ENCODE measurements at places on chromosomes 16 and 17.

- DNase-seq: no peak
Observed at GRCh38 chr17:78172249-78173051, 4.1 kb downstream of the SYNGR2 start.

DNA sequence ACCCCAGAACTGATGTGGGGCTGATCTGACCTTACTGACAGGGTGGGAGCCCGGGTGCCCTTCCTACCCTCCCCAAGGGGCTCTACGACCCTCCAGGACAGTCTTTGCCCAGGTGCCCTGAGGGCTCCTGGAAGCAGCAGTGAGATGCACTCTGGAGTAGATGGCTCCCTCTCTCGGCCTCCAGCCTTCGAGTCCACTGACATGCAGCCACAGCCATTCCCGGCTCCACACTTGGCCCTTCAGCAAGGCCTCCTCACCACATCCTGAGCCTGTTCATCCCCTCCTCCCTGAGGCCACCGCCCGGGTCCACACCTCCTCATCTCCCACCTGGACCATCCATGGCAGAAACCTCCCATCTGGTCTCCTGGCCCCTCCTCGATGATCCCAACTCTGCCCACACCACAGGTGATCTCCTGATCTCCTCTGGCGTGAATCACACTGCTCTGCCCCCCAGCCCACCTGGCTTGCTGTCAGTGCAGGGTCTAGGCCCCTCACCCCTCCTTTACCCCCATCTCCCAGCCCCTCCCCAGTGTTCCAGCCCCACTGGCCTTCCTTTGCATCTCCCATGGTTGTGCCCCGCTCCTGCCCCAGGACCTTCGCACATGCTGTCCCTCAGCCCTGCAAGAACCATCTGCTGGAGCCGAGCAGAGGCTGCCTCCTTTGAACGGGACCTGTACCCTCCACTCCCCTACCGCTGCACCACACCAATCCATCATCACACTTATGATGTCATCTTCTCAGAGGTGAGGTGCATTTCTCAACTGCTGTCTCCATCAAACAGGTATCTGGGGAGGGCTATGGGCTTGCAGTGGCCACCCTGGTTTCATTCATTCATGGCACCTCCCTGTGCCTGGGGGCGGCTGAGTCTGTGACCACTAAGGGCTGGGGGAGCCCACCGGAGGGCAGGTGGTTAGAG, 44.7 kb downstream of the SOCS1 start:
- no peak for DNase-seq

DNA sequence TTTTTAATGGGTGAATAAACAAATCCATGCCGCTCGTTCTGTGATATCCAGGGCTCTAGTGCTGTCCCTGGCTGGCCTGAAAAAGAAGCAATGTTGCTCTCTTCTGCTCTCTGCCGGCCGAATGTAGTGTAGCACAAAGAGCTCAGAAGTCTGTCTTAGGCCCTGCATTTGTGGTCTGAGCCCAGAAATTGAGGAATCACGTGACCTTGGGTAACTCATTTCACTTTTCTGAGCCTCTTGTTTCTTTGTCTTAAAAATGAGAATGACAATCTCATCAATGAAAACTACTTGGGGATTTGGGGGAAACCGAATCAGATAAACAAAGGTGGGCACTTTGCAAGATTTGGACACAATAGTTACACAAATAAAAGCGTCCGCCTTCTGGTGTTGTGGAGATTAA, 381.6 kb upstream of the ASIC2 start:
- DNase-seq: no peak

GRCh38 chr17:75128694-75129505, 2.6 kb downstream of the NT5C start:
- DNase-seq: no peak

DNA sequence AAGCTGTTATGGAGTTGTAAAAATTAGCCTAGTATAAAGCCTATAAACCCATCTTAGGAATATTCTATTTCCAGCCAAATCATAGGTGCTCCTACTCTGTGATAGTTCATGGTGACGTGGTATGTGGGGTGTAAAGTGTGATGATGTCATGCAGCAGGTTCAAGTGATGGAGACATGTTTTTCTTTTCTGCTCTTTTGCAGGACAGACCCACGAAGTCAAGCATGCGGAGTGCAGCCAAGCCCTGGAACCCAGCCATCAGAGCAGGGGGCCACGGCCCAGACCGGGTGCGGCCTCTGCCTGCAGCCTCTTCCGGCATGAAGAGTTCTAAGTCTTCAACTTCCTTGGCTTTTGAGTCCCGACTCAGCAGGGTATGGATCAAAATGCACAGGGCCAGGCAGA, 87.3 kb downstream of the SPECC1 start:
- no peak for DNase-seq

GRCh38 chr17:77535435-77535834, 394.7 kb downstream of the SEC14L1 start:
- no peak for DNase-seq

- DNase-seq: no peak
Observed at GRCh38 chr17:4717791-4718190, 7.4 kb downstream of the ARRB2 start.

DNA sequence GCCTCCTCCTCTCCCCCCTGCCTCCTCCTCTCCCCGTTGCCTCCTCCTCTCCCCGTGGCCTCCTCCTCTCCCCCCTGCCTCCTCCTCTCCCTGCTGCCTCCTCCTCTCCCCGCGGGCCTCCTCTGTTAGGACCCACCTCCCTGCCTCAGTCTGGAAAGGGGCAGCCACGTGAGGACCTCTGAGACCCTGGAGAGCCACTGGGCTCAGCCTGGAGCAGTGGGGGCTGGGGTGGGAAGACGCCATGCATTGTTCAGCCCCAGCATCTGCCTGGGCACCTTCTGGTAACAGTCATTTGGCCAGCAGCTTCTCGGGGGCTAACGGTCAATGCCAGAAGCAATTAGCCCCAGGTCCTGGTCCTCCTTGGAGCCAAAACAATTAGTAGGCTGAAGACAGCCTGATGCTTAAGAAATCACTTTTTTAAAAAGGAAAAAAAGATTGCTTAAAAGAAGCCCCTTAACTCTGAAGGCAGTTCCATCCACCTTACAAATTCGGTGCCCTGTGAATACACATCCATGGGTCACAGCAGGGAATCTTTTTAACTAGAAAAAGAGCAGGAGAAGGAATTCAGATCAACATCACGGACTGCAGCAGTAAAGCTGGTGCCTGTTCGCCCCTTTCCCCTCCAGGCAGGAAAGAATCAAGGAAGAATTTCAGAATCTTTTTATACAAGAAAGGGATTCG, 29.8 kb downstream of the NXN start:
- no peak for DNase-seq

- DNase-seq: no peak
Observed at GRCh38 chr16:53509906-53510703, 7.1 kb upstream of the AKTIP start.

- no peak for DNase-seq
Observed at GRCh38 chr17:8470447-8471047, 34.9 kb downstream of the NDEL1 start.

All from NCI-H2081 treated with DMSO at 0.1 percent for 48 hours (cell line).